ENCODE measurements at places on chromosomes 12 and 14.

GRCh38 chr14:86091811-86092210, 561.9 kb downstream of the FLRT2 start:
- DNase-seq = no peak

DNA sequence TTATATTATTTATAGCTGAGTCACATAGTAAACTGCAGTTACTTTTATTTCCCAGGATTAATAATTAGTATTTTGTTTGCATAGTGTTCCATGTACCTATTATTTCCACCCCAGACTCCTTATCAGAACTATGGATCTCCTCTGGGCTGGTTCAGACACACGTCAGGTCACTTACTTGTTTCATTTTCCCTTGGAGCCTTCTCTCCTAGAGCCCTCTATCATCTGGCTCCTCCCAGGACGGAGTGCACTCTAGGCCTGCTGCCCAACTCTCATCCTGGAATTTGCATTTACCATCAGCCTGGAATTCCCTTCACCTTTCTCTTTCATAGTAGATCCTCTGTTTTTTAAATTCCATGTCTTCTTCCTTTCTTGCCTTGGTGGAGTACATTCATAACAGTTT, 28.5 kb upstream of the GALNT16 start:
- DNase-seq = no peak

DNA sequence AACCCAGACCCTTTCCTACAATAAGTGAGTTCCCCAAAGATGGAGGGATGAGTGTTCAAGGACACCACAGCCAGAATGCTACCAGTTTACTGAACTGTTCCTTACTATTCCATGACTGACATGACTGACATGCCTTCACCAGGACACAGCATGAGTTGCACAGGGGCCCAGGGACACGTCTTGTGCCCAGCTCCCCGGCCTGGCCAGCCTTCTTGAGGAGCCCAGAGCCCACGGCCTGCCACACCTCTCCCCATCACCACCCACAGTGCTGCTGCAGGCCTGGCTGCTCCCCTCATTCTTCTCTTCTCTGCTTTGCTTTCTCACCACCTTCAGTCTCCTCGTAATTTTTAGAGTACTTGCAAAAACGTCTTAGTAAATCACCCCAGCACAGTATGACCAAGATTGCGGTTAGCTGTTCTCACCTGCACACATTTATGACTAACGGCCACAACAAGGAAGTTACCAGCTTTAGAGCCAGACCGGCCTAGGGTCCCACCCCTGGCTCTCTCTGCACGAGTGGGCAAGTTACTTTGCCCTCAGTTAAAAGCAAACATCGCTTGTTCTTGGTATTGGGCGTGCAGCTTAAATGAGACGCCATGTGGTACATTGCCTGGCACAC, 18.5 kb downstream of the PPP2R5E start:
- peak; percentile 40 for DNase-seq

DNA sequence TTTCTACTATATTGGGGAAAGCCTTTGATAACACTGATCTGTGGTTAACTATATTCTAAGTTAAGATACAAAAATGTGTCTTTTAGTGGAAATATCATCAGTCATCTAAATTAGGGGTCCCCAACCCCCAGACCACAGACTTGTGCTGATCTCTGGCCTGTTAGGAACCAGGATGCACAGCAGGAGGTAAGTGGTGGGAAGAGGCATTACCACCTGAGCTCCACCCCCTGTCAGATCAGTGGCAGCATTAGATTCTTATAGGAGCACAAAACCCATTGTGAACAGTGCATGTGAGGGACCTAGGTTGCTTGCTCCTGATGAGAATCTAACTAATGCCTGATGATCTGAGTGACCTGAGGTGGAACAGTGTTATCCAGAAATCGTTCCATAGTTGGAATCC, 28.3 kb upstream of the LIN7A start:
- DNase-seq = no peak

GRCh38 chr12:82097877-82098276, 260.3 kb downstream of the CCDC59 start:
- DNase-seq = no peak

- DNase-seq = no peak
Measured at GRCh38 chr12:78308701-78309100, 478.0 kb downstream of the NAV3 start.

DNA sequence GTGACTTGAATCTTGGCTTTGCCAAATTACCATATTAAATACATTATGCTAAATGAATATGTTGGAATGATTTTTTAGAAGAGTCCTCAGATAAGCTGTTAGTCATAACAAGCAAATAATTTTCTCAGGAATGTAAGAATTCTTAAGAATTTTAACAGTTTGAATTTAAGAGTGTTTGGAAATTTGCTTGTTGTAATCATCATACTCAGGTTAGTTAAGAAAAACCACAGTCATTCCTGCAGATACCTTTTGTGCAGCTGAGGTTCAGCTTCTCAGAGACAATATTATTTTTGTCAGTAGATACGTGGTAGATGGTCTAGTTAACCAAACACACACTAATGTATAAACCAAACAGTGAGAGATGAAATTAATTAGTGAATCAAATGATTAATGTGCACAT, 8.9 kb downstream of the WNK1 start:
- no peak for DNase-seq

GRCh38 chr12:82686168-82687020, at the start of gene TMTC2:
TMTC2 (plus strand) TSS chr12:82686906.
- peak; percentile 98 for DNase-seq

- DNase-seq = peak; percentile 71
Measured at GRCh38 chr12:52214421-52214802, 18.6 kb upstream of the KRT7 start.

GRCh38 chr12:116395396-116395795, 117.9 kb upstream of the MED13L start:
- no peak for DNase-seq

- DNase-seq = peak; percentile 45
Measured at GRCh38 chr14:101078170-101078891, 174.8 kb upstream of the RTL1 start.

DNA sequence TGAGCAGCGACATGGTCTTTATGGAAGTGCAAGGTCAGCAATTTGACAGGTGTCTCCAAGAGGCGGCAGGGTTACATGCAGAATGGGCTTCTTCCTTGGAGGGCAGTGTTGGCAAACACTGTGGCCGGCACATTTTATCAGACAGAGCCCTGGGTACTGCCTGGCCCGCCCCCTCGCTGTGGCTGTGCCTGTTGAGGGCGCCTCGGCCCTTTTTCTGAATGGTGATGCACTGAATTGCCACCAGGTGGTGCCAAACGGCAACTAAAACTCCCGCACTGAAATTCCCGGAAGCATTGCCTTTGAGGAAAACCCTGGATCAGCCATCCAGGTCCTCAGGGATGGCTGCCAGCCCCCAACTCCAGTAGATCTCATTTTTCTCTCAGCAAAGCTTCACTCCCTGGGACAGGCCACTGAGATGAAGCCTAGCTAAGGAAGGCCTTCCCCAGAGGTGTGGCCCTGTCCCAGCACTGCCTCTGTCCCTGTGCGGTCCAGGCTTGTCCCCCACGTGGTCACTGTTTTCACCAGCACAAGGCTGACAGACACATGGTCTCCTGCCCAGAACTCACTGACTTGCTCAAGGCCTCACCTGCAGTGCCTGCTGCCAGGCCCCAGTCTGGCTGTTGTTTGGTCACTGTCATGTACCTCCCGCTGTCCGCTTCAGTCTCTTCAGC, 73.6 kb downstream of the TESC start:
- DNase-seq = peak; percentile 93

DNA sequence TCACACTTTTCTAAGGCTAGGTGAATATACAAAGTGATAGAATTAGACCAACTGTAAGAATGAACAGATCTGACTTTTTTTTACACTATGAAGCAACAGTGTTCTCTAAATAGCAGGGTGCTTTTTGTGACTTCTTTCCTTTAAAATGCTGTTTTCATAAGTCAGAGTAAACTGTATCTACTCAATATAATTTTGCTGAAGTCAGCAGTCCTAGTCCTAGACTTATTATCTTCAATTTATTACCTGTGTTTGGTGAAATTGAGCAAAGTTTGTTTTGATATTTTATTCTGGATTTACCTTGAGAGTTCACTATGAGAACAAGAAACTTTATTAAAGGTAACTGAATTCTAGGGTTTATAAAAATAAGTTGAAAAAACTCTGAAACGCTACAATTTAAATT, 651.3 kb upstream of the MIS18BP1 start:
- DNase-seq = no peak

DNA sequence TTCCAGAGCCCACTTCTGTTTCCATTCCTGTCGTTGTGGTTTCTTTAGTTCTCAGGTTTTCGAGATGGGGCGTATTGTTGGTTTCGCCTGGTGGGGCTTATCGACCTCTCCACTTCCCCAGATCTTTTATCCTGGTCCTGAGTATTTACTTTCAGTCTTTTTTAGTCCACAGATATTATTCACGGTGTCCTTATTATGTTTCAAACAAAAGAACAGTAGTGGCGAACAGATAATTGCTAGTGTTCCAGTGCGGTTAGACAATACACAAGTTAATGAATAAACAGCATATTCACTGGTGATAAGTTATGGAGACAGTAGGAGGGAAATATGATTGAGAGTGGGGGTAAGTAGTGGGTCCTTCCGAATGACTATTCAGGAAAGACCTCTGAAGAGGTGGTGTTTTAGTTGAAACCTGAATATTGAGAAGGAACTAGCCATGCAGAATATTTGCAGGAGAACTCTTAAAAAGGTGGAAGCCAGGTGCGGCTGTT, 668 bp downstream of the TMEM260 start:
- no peak for DNase-seq

DNA sequence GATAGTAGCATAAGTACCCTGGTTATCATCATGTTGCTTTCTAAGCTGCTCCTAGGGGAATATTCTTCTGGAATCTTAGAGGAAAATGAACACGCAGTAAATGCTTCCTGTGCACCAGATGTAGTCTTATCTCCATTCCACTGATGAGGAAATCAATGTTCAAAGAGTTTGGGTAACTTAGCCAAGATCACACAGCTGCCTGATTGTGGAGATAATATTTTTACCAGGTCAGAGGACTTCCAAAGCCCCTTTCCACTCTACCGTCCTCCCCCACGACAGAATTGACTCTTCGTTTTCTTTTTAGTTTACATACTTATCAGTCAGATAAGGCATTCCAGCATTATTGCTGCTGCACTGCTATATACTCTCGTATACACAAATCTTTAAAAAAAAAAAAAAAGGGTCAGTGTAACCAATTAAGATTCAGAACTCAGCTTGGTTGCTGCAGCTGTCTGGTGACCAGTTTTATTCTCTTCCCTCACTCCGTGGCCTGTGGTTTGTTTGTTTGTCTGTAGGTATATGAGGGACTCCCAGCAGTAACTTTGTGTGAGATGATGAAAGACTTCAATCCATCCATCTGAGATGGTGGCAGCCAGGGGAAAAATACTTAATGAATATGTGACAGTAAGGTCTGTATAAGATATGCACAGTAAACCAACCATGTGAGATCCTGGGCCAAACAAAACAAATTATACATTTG, 110.5 kb downstream of the TGFB3 start:
- DNase-seq = no peak

- DNase-seq = no peak
Measured at GRCh38 chr12:130474599-130475269, 137.0 kb downstream of the PIWIL1 start.

- no peak for DNase-seq
Measured at GRCh38 chr12:40632933-40633332, 59.3 kb upstream of the CNTN1 start.

GRCh38 chr12:39235990-39236767, 206.7 kb downstream of the KIF21A start:
- no peak for DNase-seq

- DNase-seq = no peak
Measured at GRCh38 chr14:34489324-34489723, 27.3 kb upstream of the SPTSSA start.

DNA sequence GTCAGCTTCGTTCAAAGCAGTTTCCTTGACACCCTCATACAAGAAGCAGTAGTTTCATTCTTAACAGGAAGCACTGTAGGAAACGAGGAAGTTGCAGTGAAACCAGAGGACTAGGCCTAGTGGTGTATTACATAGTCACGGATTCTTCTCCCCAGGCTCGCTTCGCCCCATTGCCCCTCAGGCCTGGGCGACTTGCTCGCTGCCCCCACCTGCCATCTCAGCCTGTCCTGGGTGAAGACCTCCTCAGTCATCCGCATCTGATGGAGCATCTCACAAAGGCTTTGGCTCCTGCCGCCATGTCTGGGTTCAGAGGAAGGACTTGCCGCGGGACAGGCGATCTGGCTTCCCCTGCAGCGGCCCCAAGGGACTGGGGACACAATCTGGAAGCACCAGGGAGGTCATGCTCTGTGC, 93.5 kb downstream of the LMNTD1 start:
- peak; percentile 53 for DNase-seq

DNA sequence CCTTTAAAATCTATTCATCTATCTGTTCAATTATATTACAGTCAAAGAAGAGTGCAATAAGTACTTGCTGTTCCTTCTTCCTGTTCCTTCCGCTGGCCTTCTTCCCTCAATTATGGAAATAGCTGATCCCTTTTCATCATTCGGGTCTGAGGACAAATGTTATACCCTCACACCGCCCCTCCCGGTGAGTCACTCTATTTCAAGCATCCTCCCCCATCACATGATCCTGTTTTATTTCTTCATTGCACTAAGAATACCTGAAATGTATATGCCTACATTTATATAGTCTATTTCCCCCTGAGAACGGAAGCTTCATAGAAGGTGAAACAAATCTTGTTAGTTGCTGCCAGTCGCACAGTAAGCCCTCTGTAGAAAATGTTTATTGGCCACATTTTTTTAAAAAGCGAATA, 2.5 kb downstream of the SLC38A1 start:
- DNase-seq = peak; percentile 60

- DNase-seq = peak; percentile 69
Measured at GRCh38 chr12:29149691-29150281, 708 bp downstream of the FAR2 start.

DNA sequence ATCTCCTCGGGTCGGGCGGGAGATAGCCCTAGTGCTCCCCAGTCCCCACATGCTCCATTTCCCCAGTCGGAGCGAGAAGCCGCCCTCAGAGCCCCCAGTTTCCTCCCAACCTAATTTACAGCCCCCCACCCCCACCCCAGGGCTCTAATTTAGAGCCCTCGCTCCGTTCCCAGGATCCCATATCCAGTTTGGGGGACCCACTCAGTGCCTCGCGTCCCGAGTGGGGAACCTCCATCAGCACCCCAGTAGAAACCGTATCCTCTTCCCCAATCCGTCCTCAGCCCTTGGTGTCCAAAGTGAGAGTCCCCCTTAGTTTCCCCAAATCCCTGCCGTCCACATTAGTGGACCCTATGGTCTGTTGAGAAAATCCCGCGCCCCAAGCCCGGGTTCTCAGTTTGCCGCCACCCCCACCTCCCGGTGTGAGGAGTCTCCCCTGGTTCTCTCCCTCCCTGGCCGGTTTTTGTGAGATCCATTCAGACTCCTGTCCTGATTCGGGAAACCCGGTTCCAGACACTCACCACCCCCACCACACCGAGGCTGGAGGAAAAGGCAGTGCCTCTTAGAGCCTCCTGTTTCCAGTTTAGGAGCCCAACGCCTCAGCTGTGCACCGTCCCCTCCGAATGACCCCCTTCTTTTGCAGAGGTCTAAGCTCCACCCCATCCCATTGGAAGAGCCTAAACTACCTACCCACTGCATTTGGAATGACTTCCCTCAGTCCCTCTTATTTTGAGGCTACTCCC, 809 bp upstream of the MSI1 start:
- peak; percentile 60 for DNase-seq

- no peak for DNase-seq
Measured at GRCh38 chr12:87039536-87039935, 783.3 kb upstream of the MGAT4C start.
